ENCODE measurements at places on chromosomes 2 and 18. TPM values are rescaled to one million over a fixed set of nuclear protein-coding genes. Genes with fewer than 3 reads are reported as not detected.

- H3K4me1 ChIP-seq, result peaks cover 10% of the 10 kb centered on the region
- no peak overlapping the region for H3K27ac ChIP-seq
- no peaks in the 10 kb centered on the region for H3K36me3 ChIP-seq
- no peaks in the 10 kb centered on the region for H3K27me3 ChIP-seq
- H3K4me3 ChIP-seq, result no peak overlapping the region
These were observed 99.9 kb downstream of the DYM start for GRCh38 chr18:49360582-49360981.

DNA sequence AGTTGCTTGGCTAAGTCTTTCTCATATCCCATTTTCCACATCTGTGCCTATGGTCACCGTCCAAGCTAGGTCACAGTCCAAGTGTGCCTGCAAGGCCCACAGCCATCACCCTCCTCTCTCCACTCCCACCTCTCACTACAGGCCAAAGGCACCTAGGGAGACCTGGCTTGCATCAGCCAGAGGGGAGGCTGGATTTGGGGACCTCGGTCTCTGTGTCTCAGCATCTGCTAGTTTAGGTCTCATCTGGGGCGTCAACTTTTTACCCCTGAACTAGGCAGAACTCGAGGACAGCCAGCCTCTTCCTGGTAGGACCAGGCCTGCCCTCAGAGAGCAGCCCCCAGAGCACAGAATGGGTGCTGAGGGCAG, 217.1 kb downstream of the DYSF start:
- no peaks in the 10 kb centered on the region for H3K36me3 ChIP-seq
- H3K27me3 ChIP-seq, result no peaks in the 10 kb centered on the region
- no peak overlapping the region for H3K27ac ChIP-seq
- no peak for DNase-seq

GRCh38 chr2:183224948-183225347, 100.7 kb downstream of the NUP35 start:
- H3K4me1 ChIP-seq, result 0 out of 2 replicates have a peak, but pooled peaks cover 5% of the 10 kb centered on the region
- H3K4me3 ChIP-seq, result no peak overlapping the region
- no peaks in the 10 kb centered on the region for H3K36me3 ChIP-seq
- H3K27ac ChIP-seq, result no peak overlapping the region

DNA sequence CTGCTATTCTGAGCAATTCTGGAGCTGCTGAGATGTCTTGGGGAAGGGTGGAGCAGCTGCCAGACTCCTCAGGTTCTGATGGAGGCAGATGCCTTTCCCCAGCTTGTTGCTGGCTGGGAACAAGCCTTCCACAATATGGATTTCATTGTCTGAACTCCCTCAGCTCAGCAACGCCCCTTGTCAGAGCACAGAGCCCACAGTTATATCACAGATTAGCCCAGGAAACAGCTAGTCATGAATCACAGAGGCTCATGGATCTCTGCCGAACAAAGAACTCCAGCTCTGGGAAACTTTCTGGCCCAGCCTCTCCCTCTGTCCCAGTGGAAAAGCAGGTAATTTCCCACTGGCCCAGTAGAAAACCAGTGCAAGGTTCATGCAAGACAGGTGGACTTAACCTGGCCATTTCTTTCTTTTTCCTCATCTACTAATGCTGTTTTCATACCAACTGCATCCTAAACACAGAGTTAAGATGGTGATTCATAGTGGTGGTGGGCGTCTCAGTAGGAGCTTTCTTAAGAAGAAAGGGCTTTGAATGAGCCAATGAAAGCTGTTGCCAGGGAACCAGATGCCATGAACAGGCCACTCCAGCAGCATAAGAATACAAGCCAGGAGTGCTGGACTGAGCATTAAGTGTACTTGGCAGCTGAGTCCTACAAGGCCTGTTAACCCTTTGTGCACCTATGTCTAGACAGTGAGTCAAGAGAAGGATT, 8.7 kb upstream of the KIAA2012 start:
- H3K27me3 ChIP-seq, result no peaks in the 10 kb centered on the region
- H3K27ac ChIP-seq, result peak overlapping the region; percentile 71
- peak; percentile 60 for DNase-seq
- peaks cover 15% of the 10 kb centered on the region for H3K4me1 ChIP-seq
- H3K36me3 ChIP-seq, result no peaks in the 10 kb centered on the region

GRCh38 chr2:4831751-4832150, 860.4 kb upstream of the SOX11 start:
- H3K4me1 ChIP-seq, result no peaks in the 10 kb centered on the region
- H3K36me3 ChIP-seq, result no peaks in the 10 kb centered on the region
- H3K27me3 ChIP-seq, result no peaks in the 10 kb centered on the region
- no peak overlapping the region for H3K4me3 ChIP-seq
- H3K27ac ChIP-seq, result no peak overlapping the region

- no peak overlapping the region for H3K4me3 ChIP-seq
- H3K36me3 ChIP-seq, result no peaks in the 10 kb centered on the region
- H3K27ac ChIP-seq, result no peak overlapping the region
- DNase-seq, result no peak
These were observed 169.8 kb upstream of the ERBB4 start for GRCh38 chr2:212708355-212708754.

GRCh38 chr2:194559964-194560363, 1097.1 kb upstream of the SLC39A10 start:
- no peaks in the 10 kb centered on the region for H3K36me3 ChIP-seq
- no peaks in the 10 kb centered on the region for H3K4me1 ChIP-seq
- no peak overlapping the region for H3K27ac ChIP-seq
- H3K4me3 ChIP-seq, result no peak overlapping the region
- no peaks in the 10 kb centered on the region for H3K27me3 ChIP-seq

GRCh38 chr2:65130664-65131175, 814 bp upstream of the RAB1A start:
- peak overlapping the region; percentile 87 for H3K4me3 ChIP-seq
- peak overlapping the region; percentile 97 for H3K27ac ChIP-seq
- no peaks in the 10 kb centered on the region for H3K27me3 ChIP-seq
- DNase-seq, result no peak
- H3K36me3 ChIP-seq, result no peaks in the 10 kb centered on the region

- no peak overlapping the region for H3K4me3 ChIP-seq
- H3K36me3 ChIP-seq, result no peaks in the 10 kb centered on the region
- no peaks in the 10 kb centered on the region for H3K27me3 ChIP-seq
- no peak overlapping the region for H3K27ac ChIP-seq
- DNase-seq, result no peak
These were observed 127.9 kb downstream of the THADA start for GRCh38 chr2:43467891-43468290.

PRKCE gene
- total RNA-seq, result 0.94 TPM

ELOA2 gene
- not detected for total RNA-seq

FIGN gene
- total RNA-seq, result 17.2 TPM

NOL4 gene
- 4.4 TPM for total RNA-seq

GPR39 gene
- total RNA-seq, result 1.0 TPM

DCC gene
- 0.70 TPM for total RNA-seq

ERFE gene
- total RNA-seq, result 3.3 TPM

PROKR1 gene
- total RNA-seq, result 5.2 TPM

MATN3 gene
- 6.4 TPM for total RNA-seq
